ENCODE measurements at places on chromosomes 11 and 22.
A peak's percentile ranks its signal among the peaks of the same experiment; 100 is the strongest.

GRCh38 chr22:29012101-29012433, 49.6 kb downstream of the C22orf31 start:
- no peak for DNase-seq

DNA sequence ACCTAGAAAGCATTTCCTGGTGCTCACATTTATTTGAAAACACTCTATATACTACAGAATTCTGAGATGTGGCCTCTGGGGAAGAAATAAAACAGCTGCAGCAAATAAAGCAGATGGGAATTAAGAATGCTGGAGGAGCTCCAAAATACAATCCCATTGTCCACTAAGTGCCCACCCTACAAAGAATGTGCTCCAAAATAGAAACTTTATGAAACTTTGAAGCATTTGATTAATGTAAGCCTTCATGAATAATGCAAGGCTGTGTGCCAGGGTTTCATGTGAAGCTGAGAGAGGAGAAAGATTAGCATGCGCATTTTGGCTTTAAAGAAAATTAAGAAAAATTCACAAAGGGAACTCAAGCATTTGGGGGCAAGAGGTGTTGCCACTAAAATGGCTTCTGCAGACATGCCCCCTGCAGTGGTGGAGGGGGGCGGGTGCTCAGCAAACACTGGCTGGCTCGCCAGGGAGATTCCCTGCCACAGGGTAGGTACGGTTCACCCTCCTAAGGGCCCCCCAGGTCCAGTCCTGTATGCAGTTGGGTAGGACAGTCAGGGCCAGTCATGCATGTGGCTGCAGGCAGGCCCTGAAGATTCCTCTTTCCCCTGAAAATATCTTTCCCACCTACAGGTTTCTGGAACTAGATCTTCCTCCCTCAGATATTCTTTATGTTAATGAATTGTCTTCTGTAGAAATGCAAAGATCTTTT, 46.6 kb upstream of the RCN1 start:
- DNase-seq, result no peak

DNA sequence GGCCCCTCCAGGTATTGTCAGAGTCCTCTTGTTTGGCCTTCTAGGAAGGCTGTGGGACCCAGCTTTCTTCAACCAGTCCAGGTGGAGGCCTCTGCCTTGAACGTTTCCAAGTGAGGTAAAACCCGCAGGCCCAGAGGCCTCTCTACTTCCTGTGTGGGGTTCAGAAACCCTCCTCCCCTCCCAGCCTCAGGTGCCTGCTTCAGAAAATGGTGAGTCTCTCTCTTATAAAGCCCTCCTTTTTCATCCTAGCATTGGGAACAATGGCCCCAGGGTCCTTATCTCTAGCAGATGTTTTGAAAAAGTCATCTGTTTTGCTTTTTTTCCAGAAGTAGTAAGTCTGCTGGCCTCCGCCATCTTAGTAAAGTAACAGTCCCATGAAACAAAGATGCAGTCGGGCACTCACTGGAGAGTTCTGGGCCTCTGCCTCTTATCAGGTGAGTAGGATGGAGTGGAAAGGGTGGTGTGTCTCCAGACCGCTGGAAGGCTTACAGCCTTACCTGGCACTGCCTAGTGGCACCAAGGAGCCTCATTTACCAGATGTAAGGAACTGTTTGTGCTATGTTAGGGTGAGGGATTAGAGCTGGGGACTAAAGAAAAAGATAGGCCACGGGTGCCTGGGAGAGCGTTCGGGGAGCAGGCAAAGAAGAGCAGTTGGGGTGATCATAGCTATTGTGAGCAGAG, at the start of gene CD3E:
Gene CD3E, plus strand, starts transcription at position 163 of the 681 bp plus-strand sequence. Its CDS starts 223 bp downstream, at position 386.
- peak; percentile 88 for DNase-seq

GRCh38 chr11:111764621-111765020, 1.6 kb downstream of the PPP2R1B start:
- DNase-seq, result no peak

GRCh38 chr11:72642043-72642883, 32.0 kb downstream of the PDE2A start:
- no peak for DNase-seq

DNA sequence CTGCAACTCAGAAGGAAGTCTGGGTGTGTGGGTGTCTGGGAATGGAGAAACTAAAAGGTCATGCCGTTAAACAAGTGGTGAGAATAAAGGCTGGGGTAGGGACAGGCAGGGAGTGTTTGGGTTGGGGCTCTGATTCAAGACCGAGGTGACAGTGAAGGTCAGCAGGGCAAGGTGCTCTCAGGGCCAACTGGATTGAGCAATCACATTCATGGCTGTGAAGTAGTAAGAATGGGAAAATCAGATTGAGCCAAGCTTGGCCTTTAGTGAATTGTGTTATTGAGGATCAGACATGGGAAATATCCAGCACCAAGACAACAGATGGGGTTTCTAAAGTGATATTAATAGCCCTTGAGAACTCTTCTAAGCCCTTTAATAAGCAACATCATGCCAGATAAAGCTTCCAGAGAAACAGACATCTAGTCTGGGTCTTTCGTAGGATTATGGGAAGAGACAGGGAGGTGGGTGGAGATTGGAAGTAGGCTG, 24.3 kb downstream of the SCN3B start:
- DNase-seq, result no peak

GRCh38 chr11:126305699-126306098, 1.8 kb downstream of the DCPS start:
- peak; percentile 53 for DNase-seq

DNA sequence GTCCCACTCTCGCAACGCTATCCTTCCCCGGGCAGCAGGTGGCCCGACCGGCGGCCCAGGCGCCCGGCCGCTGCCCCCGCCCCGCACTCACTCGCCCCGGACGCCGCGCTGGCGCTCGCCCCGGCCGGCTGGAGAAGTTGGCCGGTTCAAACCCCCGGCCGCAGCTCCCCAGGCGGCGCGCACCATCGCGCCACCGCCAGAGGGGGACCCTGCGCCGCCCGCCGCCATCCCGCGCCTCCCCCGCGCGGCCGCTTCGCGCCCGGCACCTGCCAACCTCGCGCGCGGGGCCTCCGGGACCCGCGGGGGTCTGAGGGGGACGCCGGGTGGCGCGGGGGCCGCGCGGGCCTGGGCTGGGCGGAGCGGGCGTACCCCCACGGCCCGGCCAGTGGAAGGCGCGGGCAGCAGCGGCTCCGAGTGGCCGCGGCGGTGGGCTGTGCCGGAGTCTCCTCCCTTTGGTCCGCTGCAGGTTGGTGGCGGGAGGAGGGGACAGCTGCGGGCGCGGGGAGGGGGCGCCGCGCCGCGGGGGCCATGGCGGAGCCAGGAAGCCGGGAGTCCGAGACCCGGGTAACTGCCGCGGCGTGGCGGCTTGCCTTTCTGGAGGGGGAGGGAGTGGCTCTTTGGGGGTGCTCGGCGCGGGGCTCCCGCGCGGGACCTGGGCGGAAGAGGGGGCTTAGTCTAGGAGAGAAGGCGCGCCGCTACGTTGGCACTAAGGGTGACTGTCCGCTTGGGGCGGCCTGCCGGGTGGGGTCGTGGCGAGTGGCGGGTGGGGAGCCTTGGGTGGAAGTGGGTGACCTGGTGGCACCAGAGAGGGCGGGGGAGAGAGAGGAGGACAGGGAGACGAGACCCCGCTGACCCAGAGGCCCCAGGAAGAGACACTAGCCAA, at the start of the genes MPST and TST:
Gene MPST, plus strand, starts transcription at position 434 of the 883 bp plus-strand sequence. Its CDS starts 95 bp downstream, at position 529.
Gene TST, minus strand, starts transcription at position 139 of the 883 bp plus-strand sequence. CDS start 715 bp downstream, outside the sequence.
- peak; percentile 18 for DNase-seq

DNA sequence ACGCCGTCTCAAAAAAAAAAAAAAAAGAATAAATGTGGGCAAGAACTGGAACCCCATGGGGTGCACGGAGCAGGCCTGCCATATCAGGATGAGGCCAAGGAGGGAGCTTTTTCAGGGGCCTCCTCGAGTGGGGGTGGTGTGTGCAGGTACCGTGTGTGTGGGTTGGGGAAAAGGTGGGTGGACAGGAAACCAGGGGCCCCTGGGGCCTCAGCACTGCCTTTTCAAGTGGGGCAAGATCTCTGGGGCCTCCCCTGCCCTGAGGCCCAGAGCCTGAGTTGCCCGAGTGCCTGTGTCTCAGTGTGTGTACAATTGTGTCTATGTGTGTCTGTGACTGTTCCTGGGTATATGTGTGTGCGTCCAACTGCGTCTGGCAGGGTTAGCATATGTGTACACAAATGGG, 23.8 kb downstream of the TEF start:
- peak; percentile 25 for DNase-seq

DNA sequence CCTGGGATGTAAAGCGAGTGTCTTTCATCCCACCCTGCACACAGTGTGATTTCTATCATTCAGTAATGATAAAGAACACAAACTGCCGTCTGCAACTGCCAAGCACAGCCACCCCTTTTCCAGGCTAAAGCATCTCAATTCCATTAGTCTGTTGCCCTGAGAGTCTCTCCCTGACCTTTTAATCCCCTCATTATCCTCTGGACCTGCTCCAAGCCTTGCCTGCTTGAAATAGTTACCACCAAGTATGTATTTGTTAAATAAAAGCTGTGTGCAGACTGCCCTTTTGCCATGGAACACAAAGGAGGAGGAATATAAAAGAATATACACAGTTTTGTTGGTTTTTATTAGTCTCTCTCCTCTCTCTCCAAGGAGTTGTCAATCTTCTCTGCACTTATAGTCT, 13.0 kb downstream of the GRAP2 start:
- no peak for DNase-seq

DNA sequence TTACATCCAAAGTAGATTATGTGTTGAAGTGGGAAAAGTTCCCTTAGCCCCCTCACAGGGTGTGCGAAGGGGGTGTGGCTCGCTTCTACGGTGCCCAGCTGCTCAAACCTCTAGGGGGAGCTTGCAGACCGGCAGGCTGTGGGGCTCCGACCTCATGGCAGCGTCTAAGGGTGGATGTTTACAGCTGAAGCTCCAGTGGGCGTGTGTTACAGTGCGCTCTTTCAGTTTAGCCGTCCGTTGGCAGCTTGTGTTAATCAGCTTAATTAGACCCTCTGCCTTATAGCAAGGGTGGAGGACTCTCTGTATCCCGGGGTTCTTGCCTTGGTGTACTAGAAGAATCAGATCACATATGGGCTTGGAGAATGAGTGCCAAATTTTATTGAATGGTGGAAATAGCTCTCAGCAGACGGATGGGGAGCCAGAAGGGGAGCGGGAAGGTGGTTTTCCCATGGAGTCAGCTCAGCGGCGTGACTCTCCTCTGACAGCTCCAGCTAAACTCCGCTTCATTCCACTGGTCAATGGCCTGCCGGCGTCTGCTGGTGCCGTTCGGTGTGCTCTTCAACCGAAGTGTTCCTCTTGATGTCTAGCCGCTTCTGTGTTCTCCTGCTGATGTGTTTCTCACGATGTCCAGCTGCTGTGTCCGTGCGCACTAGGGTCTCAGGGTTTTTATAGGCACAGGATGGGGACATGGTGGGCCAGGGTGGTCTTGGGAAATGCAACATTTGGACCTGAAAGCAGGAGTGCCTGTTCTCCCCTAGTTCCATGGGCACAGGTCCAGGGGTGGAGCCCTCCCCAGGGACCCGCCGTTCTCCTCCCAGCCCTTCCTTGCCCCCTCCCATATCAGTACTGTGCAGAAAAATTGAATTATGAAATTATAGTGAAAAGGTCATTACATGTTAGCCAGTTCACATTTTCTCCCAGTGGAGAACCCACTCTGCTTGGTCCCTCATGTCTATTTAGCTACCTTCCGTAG, 28.6 kb upstream of the OR10G7 start:
- DNase-seq, result peak; percentile 58

GRCh38 chr11:98545544-98546175, 475.1 kb upstream of the CNTN5 start:
- DNase-seq, result no peak
